ENCODE measurements at places on chromosomes 12 and 14. TPM values are rescaled to one million over a fixed set of nuclear protein-coding genes. Genes with fewer than 3 reads are reported as not detected.

Gene ABCD2
- total RNA-seq, result not detected

GRCh38 chr12:91576432-91576831 lies 393.8 kb upstream of the DCN start:
- DNase-seq, result no peak

DNA sequence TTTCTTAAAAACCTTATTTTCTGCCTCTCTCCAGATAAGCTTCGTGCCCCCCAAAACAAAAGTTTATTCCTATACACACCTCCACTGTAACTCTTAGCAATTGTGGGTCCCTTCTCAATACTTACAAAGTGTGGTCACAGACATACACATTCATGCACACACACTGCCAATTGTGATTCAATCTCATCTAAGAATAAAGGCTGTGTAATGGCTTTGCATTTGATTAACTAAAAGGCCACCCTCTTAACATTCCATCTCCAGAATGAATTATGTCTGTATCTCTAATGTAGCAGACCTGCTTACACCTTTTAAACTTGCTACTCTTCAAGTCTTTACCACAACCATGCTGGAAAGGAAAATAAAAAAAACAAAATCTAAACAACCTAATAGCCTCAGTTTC lies 49.5 kb downstream of the MYF5 start:
- DNase-seq, result no peak

DNA sequence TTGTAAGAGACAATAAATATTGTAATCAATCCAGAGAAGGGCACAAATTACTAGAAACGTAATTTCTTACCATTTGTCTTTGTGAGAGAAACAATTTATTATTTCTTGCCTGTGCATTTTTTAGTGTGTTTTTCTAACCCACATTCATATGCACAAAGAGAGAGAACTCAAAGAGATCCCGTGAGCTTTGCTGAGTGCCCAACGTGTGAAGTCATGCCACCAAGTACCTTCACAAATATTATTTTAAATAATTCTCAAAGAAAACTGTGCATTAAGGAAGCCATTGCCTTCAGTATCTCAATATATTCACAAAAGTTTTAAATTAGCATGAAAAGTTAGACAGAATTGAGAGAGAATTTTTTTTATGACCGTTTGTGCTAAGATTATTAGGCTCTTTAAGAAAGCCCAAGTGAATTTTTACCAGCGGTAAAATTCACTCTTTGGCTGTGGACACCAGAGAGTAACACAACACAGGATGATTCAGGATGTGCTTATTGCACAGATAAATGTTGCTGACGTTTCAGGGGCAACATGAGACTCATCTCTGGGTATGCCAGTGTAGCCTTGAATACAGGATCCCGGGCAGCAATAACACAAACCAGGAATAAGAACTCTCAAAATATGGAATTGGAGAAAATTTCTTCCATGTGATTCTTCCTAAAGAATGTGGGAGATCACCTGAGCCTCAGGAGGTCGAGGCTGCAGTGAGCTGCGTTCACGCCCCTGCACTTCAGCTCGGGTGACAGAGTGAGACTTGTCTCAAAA lies 2.9 kb downstream of the ARHGDIB start:
- DNase-seq, result no peak

DNA sequence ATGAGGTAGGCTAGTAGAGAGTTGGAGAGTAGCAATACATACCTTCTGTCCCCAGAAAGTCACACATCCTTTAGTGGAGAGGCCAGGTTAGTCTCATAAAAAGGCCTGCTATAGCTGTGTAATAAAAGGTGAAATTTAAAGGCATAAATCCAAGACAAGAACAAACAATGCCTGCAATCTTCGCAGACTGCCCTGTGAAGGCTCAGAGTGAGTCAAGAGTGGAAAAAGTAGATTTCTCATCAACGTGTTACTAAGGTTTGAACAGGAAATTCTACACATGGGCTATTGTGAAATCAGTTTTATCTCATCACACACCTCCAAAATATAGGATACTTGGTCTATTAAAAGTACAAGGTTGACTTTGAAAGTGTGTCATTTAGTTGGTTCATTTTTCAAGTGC lies at the start of gene KLRC1:
Gene KLRC1, minus strand, starts transcription at position 222 of the 400 bp plus-strand sequence. CDS start 2,221 bp downstream, outside the sequence.
- no peak for DNase-seq

DNA sequence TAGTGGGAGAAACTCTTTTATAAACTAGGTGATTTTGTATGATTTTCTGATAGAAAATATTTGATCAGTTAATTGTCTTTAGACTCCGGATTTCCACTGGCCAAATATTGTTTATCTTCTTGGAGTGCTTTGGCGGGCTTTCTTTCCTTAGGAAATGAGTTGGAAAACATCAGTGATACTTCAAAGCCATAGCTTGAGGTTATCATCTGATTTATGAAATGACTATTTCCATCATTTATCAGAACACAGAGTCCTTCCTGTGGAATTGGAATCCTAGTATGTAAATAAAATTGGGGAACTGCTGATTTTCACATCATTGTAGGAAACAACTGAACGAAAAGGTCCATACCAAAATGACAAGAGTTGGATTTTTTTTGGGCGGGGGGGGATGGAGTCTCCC lies 186.0 kb upstream of the DCN start:
- no peak for DNase-seq

All from PC-9 (cell line).